Bronchial smooth muscle cell (primary cell): ENCODE measurements at places on chromosomes 2 and 18. TPM values are rescaled to one million over a fixed set of nuclear protein-coding genes. Genes with fewer than 3 reads are reported as not detected.

The DYSF gene
- 0.09 TPM in 1 of 2 replicates, not detected in the other for total RNA-seq

The CABLES1 gene
- 16.8 and 20.5 TPM in 2 replicates for total RNA-seq

The SMYD1 gene
- not detected in 2 replicates for total RNA-seq

The SLC9A4 gene
- total RNA-seq: not detected in 2 replicates

The IL36RN gene
- total RNA-seq: not detected in 2 replicates

The GALNT13 gene
- under 0.01 TPM in 1 of 2 replicates, not detected in the other for total RNA-seq

The PECR gene
- 15.4 and 15.8 TPM in 2 replicates for total RNA-seq

The ZNF892 gene
- total RNA-seq: 4.2 and 4.4 TPM in 2 replicates
